ENCODE measurements at places on chromosomes 2 and 18.
A peak's percentile ranks its signal among the peaks of the same experiment; 100 is the strongest.

- DNase-seq: peak; percentile 3
Measured at GRCh38 chr2:171086352-171087290, 74.1 kb downstream of the TLK1 start.

DNA sequence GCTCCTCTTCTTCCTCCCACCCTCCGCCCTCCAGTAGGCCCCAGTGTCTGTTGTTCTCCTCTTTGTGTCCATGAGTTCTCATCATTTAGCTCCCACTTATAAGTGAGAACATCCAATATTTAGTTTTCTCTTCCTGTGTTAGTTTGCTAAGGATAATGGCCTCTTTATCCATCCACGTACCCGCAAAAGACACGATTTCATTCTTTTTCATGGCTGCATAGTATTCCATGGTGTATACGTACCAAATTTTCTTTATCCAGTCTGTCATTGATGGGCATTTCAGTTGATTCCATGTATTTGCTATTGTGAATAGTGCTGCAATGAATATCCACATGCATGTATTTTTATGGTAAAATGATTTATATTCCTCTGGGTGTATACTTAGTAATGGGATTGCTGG, 82.2 kb downstream of the COPS8 start:
- no peak for DNase-seq

DNA sequence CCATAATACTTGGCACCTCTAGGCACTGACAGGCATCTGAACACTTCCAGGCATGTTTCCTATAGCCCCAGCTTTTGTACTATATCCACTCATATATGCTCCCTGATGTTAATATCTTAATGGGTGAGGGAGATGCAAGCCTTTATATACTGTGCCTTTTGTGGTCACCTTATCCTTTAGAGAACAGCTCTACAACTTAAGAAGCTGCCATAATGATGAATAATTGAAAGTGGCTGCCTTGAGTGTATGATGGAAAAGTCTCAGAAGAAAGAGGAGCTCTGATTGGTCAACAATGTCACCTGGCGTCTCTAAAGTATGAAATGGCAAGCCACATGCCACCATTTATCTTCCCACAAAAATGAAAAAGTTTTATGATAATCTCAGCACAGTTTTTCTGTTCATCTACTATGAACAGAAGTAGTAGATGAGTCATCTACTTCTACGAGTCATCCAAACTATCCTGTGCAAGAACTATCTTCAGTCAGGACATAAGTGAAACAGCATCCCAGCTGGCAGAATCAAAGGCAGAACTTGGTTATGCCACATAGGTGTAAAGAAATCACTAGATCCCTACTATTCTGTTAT, 997.9 kb upstream of the CELF4 start:
- no peak for DNase-seq

DNA sequence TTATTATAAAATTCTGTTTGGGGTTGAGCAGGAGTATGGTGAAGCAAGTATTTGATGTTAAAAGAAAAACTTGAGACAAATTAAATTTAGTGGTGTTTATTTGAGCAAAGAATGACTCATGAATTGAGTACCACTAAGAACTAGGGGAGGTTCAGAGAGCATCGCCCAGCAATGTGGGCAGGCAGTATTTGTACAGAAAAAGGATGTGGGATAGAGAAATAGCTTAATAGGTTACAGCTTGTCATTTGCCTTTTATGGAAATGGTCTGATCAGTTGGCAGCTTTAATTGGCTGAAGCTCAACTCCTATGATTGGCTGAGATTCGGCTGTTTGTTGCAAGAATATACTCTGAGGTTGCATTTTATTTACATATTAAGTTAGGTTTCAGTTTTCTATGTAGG, 68.2 kb downstream of the LRATD1 start:
- no peak for DNase-seq

DNA sequence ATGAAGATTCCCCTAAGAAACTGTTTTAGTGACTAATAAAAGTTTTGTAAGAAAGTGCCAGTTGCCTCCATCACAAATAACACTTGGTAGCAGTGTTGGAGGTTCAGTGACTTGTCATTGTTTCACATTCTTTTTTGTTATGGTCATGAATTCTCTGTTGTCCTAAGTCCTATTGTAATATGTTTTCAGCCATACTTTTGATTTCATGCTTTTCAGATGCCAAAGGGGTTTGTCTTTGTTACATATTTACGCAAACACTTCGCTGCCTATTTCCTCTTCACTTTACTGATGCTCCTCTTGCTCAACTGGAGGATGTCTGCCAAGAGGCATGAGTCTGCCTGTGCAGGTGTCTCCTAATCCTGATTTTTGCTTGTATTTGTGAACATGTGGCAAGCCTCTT, 66.6 kb downstream of the PHLPP1 start:
- no peak for DNase-seq
